Suppressor macrophage treated with lipopolysaccharide for 4 hours (primary cell): ENCODE measurements at places on chromosomes 11 and 22.

GRCh38 chr11:61403658-61404057 lies 11.3 kb downstream of the TMEM216 start:
- DNase-seq, result no peak

DNA sequence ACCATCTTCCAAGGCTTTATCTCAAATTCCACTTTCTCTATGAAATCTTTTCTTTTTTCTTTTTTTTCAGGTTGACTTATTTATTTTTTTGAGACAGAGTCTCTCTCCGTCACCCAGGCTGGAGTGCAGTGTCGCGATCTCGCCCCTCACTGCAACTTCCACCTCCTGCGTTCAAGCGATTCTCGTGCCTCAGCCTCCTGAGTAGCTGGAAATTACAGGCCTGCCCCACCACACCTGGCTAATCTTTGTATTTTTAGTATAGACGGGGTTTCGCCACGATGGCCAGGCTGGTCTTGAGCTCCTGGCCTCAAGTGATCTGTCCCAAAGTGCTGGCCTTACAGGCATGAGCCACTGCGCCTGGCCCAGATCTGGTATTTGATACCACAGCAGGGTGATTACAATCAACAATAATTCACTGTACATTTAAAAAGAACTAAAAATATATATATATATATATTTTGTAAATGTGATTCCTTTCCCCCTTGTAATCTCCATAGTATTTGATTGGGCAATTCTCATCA lies 121.5 kb downstream of the MSANTD4 start:
- DNase-seq, result no peak

GRCh38 chr22:44171561-44171960 lies 9.2 kb upstream of the PARVG start:
- peak; percentile 85 for DNase-seq

DNA sequence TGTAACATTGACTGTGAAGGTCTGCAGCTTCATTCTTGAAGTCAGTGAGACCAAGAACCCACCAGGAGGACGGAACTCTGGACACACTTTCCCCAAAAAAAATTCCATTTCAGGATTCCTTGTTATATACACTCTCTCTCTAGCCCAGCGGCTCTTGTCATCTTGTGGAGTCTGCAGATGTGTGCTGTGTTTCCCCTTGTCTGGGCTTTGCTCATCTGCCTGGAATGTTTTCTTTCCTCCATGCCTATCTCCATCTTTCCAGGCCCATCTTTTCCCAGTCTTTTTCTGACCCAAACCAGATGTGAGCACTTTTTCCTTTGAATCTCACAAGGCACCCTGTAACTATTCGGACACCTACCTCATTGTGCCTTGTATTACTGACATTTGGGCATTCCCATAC lies 5.1 kb upstream of the DRG1 start:
- no peak for DNase-seq

DNA sequence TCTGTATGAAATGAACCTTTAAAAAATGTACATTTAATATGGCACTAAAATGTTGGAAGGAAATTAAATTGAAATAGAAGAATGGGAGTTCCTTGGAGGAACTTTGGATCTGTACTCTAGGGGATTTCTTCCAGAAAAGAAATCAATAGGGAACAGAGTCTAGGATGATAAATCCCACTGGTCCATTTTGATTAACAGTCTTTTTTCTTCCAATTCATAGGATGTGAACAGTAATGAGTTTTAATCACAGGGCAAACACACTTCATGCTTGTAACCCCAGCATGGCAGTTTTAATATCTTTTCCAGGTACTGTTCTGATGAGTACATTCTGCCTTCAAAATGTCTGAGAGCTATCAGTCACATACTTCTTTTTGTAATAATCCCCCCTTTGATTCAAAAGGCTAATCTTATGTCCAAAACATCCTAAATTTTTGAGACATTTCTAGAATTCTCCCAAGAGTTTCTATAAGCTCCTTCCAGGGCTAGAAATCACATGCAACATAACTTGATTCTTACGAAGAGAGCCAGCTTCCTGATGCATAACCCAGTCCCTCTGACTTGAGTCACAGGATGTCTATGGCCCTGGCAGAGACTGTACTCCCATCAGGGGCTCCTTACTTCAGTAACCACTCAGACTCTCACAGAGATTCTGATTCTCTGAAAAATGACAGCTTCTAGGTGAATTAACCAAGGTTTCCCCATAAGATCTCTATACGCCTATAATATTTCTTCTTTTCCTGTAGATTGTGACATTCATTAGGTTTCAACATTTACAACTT lies 112.9 kb downstream of the SLC36A4 start:
- DNase-seq, result peak; percentile 3

- no peak for DNase-seq
These were observed 25.8 kb downstream of the XRRA1 start for GRCh38 chr11:74923125-74923524.

GRCh38 chr11:77127235-77127911 lies 673 bp upstream of the MYO7A start:
- DNase-seq, result peak; percentile 49

GRCh38 chr11:125401235-125401634 lies 94.8 kb downstream of the FEZ1 start:
- no peak for DNase-seq

DNA sequence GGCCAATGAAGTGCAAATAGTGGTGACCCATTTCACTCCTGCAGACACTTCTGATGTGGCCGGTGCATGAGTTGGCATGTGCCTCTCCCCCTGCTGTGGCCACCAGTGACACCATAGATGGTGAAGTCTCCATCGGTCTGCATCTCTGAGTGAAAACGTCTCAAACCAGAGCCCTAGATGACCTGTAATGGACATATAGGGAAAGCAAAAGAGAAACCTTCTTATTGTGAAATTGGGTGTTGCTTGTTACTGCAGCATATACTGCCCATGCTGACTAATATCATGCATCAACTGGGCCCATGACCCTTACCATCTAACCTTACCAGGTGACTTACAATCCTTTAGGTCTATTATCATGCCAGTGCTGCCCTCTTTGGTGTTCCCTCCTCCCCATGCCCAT lies 11.7 kb upstream of the VPS37C start:
- DNase-seq, result peak; percentile 48
